ELR (cell line): ENCODE measurements at places on chromosomes 5 and 9.

- DNase-seq, result peak; percentile 36
Observed at GRCh38 chr9:99485459-99485858, 263.4 kb downstream of the SEC61B start.

- DNase-seq, result peak; percentile 94
Observed at GRCh38 chr5:181207214-181207959, 2.4 kb upstream of the TRIM7 start.

- peak; percentile 60 for DNase-seq
Observed at GRCh38 chr5:127290019-127290945, at the start of gene MEGF10. TSS of gene MEGF10 (plus strand) at chr5:127290796. CDS start at chr5:127331309, 40,513 bp downstream.

GRCh38 chr9:124284237-124284831 is 26.6 kb downstream of the NEK6 start:
- DNase-seq, result no peak

- no peak for DNase-seq
Observed at GRCh38 chr5:118722122-118723020, 266.0 kb downstream of the DTWD2 start.

- no peak for DNase-seq
Observed at GRCh38 chr5:35359859-35360258, 129.6 kb upstream of the PRLR start.

DNA sequence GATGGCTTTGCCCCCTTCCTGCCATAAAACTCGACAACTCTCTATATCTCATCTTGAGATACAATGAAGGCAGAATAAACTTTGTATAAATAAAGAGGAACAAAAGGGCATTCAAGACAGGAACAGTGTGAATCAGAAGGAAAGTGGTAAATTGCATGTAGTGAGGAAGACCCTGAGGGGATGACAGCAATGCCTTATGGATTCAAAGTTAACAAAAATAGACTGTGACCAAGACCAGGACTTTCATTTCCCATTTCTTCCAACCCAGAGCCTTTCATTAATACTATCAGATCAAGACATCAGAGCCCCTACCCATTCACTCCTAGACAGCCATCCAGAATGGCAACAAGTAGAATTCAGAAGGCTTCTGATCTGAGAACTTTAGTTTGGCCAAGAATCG is 46.4 kb upstream of the ZNF462 start:
- DNase-seq, result no peak

DNA sequence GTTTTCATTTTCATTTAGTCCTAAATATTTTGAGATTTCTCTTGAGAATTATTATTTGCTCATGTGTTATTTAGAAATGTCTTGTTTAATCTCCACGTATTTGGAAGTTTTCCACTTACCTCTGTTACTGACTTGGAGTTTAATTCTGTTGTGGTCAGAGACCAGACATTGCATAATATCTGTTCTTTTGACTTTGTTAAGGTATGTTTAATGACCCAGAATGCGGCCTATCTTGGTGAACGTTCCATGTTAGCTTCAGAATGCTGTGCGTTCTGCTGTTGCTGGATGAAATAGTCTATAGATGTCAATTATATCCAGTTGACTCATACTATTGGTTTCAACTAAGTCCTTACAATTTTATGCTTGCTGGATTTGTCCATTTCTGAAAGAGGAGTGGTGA is 325.3 kb upstream of the TARS1 start:
- DNase-seq, result no peak

GRCh38 chr9:6894135-6894534 is 136.4 kb downstream of the KDM4C start:
- no peak for DNase-seq

DNA sequence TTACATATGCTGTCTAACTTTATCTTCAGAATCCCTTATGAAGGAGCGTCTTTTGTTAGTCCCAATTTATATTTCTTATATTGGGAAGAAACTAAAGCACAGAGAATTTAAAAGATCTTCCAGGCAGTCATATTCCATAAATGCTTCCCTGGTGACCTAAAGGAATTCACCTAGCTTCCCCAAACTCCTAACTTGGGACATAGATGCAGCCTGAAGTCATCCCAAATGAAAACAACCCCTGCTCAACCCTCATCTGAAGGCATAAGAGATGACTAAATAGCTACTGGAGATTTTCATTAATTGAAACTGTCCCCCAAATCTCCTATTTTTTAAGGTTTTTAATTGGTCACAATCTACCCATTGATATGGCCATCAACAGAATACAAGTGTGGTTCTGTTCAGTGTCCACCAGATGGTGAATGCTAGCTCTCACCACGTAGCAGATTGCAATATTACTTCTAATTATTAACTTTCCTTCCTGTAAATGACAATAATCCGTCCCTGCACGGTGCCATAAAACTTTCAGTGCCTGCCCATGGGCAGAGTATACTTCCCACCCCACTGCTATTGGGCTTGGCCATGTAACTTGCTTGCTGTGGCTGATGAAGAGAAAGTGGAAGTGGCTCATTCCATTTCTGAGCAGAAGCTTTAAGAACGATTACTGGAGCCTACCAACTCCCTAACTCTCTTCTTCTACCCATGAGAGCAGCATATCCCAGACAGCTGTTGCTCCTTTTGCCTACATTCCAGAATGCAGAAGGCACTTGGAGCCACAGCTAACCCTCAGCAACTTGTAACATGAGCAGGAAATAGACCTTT is 18.7 kb downstream of the PRUNE2 start:
- DNase-seq, result no peak

GRCh38 chr5:141725891-141726290 is 43.9 kb upstream of the ARAP3 start:
- DNase-seq, result peak; percentile 79

- DNase-seq, result no peak
Observed at GRCh38 chr9:86966852-86967511, 19.7 kb upstream of the GAS1 start.

DNA sequence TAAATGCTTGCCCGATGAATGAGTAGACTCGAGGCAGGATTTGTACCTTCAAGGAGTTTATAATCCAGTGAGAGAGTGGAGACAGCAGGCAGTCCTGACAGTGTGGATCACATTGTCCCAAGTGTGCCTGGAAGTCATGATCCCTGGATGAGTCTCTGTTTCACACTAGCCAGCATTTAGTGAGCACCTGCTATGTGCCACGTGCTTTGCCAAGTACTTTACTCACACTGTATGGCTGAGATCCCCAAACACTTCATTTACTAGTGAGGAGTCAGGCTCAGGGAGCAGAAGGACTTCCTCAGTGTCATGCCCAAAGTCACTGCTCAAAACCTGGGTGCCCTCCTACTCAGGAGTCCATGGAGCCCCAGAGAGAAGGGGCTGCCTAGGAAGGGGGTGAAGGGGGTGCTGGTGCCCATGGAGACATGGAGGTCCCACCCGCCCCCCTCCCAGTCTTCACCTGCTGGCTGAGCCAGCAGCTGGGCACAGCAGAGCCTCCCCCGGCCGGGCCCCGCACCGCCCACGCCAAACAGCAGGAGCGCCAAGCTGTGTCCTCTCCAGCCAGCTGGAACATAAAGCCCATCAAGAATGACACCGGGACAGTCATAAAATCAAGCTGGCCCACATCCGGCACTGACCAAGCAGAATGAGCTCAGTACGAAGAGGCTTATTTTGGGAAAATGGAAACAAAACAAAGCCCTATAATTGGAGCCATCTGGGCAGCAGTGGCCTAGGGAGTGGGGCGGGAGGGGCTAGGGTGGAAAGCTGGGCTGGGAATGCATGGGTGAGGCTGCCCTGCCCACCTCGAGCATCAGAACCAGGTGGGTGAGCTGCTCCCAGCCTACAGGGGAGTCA is 10.6 kb downstream of the LAMC3 start:
- no peak for DNase-seq

DNA sequence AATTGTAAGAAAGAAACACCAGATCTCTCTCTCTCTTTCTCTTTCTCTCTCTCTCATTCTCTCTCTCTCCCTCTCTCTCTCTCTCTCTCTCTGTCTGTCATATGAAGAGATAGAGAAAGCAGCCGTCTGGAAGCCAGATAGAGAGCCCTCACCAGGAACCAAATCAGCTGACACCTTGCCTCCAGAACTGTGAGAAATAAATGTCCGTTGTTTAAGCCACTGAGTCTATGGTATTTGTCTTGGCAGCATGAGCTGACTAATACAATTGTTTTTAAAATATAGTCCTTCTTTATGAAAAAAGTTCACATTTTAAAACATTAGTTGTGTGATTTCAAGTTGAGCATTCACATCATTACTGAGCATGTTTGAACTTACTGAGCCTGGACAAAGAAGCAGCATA is 275.6 kb downstream of the CETN3 start:
- DNase-seq, result no peak

DNA sequence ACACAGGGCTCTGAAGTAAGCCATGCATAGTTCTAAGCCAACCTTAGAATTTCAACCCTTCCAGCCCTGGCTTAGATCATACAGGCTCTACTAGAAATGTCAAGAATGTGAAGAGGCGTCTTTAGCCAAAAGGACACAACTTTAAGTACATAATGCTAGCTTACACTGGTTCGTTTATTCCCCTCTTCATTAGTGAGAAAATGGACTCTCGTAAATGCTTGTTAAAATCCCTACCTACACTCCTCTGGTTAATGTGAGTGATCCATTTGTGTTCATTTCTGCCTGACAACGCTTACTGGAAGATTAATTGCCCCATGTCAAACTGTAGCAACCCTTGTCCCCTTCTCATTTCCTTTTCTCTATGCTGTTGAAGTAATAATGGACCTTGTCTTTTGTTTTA is 149.3 kb upstream of the POU5F2 start:
- no peak for DNase-seq

- DNase-seq, result no peak
Observed at GRCh38 chr9:89690334-89690912, 85.6 kb downstream of the GADD45G start.

GRCh38 chr9:121499427-121500164 is at the start of gene GGTA1:
TSS of gene GGTA1 (minus strand) at chr9:121499844. CDS start at chr9:121467922, 31,922 bp downstream.
- DNase-seq, result peak; percentile 56

DNA sequence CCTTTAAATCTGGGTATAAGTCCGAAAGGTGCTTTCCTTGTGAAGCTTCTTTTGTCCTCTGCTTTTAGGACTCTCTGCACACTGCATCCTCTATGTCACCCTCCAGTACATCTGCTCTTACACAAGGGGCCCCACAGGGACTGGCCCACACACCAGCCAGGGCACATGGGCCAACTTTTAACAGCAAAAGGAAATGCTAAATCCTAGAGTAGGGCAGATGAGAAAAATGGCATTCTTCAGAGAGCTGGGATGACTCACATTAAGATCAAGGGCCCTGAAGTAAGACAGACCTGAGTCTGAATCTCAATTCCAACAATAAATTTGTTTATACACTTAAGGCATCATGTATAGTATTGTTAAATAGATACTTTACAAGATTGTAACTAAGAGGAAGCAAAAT is 40.3 kb upstream of the CDKN2B start:
- DNase-seq, result peak; percentile 60

GRCh38 chr5:136810261-136810801 is 445.0 kb upstream of the TRPC7 start:
- DNase-seq, result peak; percentile 85

- DNase-seq, result no peak
Observed at GRCh38 chr9:107118863-107119624, 164.0 kb upstream of the RAD23B start.

DNA sequence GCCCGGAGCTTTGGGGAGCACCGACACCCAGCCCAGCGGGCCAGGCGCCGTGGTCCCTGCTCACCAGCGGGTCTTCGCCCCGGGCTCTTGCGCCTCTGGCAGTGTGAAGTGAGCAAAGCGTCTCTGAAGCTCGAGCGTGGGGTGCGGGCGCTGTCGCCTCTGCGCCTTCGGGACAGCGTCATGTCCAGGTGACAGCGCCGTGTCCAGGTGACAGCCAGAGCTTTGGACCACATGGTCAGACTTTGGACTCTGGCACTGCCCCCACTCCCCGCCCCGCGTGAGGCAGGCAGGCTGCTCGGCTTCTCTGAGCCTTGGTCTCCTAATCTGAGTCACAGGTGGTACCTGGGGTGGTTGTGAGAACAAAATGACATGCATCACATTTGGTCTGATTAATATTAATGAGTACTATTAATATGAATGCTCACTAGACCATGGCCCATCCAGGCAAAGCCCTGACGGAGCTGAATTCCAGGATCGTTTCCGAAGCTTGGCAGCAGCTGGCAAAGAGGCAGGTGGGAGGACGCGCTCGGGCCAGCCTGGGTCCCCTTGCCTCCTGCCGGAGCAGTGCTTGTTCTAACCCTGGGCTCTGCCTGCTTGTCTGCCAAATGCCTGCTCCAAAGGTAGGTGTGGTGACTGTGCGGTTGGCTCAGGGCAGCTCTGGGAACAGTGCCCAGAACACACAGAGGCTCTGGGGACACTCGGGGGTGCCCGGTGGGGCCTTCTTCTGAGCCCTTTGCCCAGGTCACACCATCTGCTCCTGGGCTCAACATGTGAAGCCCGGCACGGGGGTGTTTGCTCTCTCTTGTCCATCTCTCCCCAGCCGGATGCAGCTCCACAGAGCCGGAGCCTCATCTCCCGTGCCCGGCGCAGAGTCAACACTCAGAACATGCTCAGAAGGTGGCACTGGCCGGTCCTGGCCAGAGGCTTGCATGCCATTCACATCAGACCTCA is 157.1 kb downstream of the OLFM1 start:
- no peak for DNase-seq

- DNase-seq, result no peak
Observed at GRCh38 chr9:110021891-110022290, 186.1 kb downstream of the C9orf152 start.

- DNase-seq, result peak; percentile 71
Observed at GRCh38 chr5:127518319-127518621, 830 bp downstream of the PRRC1 start.
